Activated naive CD4-positive, alpha-beta T cell treated with anti-CD3 and anti-CD28 coated beads, Interleukin-2, amount 50 U/mL, for 16 hours (primary cell): ENCODE measurements at places on chromosomes 5 and 9.

DNA sequence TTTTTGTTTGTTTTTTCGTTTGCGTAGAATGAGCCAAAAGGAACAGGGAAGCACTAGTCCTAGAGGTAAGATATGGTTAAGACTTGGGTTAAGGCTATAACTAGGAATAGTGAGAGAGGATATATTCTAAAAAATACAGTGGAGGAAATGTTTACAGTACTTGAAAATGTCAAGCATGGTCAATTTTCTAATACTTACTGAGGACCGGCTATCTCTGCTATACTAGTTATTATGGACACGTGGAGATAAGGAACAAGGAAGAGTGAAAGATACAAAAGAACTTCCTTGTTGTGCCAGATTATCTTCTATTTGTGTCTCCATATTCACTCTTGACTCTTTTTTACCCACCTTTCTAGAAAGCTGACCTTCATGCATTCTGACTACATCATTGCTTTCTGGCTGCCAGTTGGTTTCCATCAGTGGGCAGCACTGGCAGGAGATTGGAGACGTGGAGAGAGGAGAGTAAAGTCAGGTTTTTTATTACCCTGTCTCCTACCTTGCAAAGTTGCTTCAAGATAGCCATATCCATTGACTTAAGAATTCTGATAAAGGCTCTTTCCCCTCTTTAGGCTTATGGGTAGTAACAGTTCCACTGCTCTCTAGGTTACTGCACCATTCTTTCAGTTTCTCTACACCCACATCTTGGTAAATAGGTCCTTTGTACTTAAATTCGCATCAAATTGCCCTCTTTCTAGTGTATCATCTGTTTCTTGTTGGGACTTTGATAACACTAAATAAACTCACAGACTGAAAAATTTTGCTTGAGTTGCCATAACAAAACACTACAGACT lies 9.0 kb upstream of the RFX3 start:
- DNase-seq: no peak

- DNase-seq: no peak
Measured at GRCh38 chr5:62576570-62577170, 1.9 kb upstream of the LRRC70 start.

DNA sequence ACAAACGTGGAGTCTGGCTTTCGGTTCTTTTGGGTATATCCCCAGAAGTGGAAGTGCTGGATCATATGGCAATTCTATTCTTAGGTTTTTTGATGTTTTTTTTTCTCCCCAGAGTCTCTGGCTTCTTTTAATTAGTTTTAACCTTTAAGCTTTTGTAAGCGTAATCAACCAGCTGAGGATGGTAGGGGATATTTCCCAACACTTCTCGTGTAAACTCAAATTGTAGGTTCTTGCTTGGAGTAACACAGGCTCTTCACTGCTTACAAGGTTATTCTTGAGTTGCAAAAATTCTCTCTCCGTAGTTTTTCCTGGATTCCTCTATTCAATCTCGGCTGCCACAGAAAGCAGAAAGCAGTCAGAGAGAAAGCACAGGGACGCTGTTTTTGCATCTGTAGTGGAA lies 11.9 kb downstream of the LAMC3 start:
- DNase-seq: no peak

GRCh38 chr5:91296674-91297143 lies 86.4 kb downstream of the ARRDC3 start:
- no peak for DNase-seq

DNA sequence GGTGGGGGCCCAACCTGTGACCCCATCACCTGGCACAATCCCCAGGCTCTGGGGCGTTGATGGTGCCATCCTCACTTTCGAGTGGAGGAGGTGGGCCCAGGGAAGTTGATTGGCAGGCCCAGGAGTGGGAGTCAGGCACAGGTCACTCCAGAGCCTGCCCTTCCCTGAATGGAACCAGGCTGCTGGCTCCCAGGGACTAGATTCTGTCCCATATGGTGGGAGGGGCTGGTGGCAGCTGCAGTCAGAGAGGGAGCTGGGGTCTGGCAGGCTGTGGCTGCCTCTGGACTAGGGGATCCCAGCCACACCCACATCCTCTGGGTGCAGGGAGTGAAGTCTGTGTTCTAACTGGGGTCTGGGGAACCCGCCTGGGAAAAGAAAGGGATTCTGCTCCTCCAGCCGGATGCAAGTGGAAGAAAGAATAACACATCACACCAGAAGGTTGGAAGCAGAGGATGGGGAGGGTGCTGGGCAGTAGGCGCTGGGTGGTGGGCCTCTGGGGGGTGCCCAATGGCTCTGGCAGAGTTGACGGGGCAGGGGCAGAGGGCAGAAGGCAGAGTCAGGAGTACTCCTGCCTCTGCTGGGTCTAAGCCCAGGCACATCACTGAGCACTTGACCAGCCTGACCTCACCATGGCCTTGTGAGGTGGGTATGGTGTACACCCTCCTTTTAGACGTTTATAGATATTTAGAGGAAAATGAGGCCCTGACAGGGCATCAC lies 25.8 kb downstream of the CEL start:
- no peak for DNase-seq

- DNase-seq: peak; percentile 68
Measured at GRCh38 chr5:1792842-1793266, 6.8 kb downstream of the MRPL36 start.

GRCh38 chr5:169343766-169344165 lies 42.8 kb upstream of the SLIT3 start:
- no peak for DNase-seq

DNA sequence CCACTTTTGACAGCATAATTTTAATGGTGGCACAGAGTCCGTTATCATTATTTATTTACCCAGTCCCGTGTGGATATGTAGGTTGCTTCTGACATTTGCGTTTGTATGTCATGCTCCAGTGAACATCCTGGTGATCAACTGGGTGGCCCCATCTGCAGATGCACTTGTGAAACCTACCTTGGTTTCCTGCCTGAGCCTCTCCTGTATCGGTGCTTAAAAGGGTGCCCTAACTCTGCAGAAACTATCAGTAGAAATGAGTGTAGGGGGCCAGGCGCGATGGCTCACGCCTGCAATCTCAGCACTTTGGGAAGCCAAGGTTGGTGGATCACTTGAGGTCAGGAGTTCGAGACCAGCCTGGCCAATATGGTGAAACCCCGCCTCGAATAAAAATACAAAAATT lies 92.1 kb upstream of the IER5L start:
- peak; percentile 32 for DNase-seq

DNA sequence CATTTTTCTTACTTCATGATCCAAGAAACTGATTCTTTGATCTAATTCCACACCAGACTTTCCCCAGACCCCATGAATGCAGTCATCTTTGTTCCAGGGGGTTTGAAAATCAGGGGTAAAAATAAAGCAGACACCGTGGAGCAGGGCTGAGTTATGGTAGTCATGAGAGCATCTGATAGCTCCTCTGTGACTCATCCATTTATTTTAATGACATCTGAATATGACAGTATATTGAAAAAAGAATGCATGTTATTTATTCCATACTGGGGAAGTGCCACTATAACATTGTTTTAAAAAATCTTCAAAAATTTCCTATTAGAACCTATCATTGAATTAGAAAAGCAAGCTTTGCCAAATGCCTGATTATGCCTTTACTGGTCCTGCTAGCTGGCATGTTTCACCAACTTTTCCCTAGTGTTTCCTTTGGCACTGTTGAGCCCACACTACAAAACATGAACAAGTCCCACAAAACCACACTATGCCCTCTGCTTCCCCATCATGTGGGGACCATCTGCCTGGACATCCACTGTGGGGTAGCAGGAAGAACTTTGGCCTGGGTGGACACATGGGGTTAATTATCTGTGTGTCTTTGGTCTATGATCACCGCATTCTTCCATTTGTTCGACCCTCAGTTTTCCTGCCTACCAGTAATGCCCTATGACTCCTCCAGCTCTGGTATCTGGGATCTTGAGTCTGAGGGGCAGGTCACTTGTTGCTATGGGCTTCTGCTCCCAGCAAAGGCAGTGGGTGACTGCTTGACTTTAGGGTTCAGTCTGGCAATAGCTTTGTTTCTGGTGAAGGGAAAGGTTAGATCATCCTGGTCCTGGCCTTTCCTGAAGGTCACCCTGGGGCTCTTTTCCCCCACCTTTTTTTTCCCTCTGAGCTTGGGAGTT lies 82.7 kb upstream of the PANK3 start:
- no peak for DNase-seq

GRCh38 chr9:110452227-110452801 lies 114.7 kb upstream of the TXNDC8 start:
- DNase-seq: no peak
